ENCODE measurements at places on chromosomes 7 and 10.

DNA sequence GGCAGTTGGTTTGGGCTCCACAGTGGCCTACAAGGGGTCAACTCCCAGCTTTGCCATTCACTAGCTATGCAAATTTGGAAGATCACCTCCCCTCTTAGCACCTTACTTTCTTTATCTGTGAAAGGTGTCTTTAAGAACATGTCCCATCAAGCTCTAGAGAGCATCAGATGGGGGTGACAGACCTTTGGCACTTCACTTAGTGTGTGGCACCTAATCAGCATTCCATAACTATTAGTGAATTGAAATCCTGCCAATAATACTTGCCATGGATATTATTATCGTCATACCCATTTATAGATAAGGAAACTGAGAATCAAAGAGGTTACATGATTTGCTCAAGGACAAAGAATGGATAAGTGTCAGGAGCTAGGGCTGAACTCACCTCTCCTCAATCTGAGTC is 51.9 kb downstream of the PLPP4 start:
- DNase-seq: no peak

DNA sequence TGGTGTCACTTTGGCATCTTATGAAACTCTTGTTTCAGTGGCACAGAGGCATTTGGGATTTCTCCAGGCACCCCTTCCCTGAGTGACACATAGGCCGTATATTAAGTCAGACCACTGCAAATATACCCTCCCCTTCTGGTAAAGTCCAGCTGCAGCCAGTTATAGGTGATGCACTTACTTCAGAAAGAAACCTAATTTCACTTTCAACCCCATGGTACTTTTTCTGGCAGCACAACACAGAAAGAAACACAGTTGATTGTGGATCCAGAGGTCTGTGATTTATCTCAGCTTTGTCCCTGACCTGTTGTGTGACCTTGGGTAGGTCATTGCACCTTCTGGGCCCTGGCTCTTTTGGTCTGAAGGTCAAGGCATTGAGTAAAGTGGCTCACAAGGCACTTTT is 173.2 kb downstream of the BUB3 start:
- no peak for DNase-seq

DNA sequence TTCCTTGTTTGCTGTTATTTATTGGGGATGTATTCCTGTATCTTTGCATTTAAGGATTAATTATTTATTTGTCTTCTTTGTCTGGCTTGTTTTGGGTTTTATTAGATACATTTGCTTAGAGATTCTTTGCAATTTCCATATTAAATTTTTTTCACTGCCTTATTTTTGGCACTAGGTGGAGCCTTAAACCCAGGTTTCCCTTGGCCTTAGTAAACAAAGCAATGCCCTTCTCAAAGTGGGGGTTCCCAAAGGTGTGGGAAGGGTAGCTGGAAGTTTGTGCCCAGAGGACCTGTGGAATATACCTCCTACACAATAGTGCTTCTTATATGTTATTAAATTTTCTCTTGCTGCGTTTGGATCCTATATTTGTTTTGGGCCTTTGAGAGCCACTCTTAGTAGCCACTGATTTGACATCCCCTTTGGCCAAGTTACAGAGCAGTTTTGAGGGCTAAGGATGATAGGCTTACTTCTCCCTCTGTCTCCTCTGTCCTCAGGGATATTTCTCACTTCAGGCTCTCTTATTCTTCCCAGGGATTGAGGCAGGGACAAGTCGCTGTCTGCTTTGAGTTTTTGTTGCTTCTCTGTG is 162.3 kb downstream of the ITGB1 start:
- DNase-seq: peak; percentile 2

DNA sequence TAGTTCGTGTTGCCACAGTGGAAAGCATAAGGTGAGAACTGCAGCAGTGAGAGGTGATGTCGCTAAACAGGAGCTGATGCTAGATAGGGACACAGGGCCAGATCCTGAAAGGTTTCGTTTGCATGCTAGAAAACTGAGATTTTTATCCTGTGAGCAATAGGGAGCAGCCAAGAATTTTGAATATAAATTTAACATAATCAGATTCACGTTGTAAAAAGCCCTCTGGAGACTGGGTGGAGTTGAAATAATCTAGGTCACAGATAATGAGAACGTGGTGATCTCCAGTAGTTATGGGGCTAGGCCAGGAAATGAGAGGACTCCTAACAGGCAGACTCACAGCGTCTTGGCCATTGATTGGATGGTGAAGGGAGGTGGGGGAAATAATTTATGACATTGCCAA is 92.1 kb upstream of the IMMP2L start:
- no peak for DNase-seq

- DNase-seq: peak; percentile 29
Measured at GRCh38 chr7:42946627-42946950, 14.4 kb downstream of the MRPL32 start.

GRCh38 chr10:124671486-124672075 is 72.6 kb downstream of the FAM53B start:
- DNase-seq: peak; percentile 40

DNA sequence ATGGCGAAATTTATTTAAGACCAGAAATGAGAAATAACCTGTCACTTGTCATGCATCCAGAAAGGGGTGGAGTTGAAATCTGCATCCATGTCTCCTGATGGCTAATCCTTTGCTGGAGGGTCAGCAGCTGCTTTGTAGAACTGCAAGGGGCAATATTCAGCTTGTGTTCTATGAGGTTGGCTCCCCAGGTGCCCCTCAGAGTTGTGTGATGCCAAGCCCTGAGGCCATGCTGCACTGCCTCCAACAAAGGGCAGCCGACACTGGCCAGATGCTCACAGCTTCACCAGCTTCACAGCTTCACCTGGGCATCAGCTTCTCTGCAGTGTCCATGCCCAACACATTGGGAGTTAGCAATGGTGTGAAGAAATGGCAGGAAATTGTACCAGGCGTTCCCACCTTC is 64.0 kb upstream of the TMEM72 start:
- DNase-seq: no peak

DNA sequence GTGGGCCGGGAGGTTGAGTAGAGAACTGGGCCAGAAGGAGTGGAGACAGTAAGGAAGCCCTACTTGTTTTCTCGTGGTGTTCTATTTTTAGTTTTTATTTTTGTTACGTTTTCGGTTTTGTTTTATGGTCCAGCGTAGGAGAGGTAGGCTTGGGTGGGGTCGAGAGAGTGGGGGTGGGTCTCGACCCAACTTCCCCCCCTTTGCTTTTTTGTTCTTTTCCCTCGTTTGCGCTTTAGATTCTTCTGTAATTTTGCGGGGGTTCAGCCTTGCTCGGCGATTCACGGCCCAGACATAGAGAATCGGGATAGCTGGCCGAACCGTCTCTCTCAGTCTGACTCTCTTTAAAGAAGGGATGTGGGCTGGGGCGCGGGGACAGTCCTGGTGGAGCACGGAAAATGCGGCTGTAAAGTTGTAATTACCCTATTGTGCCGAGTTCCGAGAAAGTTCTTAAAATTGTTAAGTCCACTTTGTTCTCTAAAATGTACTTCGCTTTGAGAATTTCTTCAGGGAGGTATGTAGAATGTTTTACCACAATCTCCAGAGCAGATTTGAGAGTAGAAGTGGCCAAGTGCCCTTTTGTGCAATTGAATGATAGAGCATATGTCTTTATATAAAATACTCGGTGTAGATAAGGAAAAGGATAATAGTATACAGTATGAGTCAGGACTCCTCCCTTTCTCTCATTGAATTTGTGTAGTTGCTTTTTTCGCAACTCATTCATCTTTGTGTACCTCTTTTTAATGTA is 816 bp downstream of the DMTF1 start:
- peak; percentile 28 for DNase-seq

DNA sequence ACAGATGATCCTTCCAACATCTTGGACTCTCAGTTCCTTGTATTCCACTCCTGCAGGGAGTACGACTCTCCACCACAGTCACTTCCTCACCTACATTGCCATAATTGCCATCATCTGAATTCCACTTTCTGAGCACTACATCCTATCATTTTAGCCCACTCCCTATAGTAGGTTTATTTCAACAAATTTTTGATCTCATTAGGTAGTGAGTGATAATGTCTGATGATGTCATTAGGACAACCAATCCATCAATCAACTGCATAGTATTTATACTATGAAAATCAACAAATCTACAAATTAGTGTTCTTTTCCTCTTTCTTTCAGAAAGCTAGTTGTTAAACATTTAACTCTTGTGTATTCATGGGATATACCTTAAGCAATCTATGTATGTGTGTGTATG is 13.7 kb upstream of the TRA2A start:
- no peak for DNase-seq

- DNase-seq: no peak
Measured at GRCh38 chr7:135333200-135333599, 99.6 kb downstream of the STRA8 start.

DNA sequence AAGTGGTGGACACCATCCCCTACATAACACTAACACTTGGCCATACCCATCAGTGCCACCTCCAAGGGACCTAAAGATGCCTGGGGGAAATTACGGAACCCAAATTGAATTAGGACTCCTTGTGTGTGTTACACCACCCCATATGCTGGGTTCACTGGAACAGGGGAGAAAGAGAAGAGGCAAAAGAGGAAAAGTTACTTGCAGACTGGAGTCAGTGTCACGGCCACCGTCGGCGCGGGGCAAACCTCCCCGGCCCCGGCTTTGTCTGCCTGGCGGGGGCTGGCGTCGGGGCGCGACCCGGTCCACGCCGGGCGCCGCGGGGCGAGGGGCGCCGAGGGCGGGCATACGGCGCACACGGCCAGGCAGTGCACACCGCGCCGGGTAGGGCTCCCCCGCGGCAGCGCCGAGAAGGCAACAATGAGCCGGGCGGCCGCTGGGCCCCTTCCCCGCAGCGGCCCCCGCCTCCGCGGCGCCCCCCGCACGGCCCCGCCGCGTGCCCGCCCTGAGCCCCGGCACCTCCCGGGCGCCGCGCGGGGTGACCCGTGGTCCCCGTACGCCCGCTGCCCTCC is 171.1 kb downstream of the FAM107B start:
- peak; percentile 47 for DNase-seq

DNA sequence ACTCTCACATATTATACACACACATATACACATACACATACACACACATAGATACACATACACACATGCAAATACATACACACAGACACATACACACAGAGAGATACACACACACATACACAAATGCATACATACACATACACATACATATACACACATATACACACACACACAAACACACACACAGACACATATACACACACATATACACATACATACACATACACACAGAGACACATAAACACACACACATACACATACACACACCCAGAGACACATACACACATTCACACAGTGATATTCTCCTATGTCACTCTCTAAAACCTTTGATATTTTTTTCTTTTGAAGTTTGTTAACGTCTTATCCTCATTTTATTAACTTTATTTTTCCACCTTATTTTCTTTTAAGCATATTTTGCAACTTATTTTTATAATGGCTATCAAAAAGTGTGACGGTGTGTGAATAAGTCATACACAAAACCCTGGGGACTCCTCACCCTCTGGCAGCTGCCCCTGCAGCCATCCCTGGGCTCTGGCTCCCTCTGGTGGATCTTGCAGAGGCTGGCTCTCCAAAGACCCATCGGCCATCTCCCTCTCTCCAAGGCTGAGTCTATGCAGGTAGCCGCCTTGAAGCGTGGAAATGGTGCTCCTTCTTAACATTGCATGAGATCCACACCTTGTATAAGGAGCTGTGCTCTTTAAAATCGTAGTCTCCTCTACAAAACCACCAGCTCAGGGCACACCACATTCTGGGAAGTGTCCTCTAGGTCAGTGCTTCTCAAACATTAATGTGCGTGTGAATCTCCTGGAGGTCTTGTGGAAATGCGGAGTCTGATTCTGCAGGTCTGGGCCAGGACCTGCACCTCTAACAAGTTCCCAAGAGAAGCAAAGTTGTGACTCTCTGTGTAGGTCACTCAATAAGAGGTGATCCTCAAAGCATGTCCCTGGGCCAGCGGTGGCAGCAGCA is 4.1 kb upstream of the C10orf120 start:
- DNase-seq: peak; percentile 50

DNA sequence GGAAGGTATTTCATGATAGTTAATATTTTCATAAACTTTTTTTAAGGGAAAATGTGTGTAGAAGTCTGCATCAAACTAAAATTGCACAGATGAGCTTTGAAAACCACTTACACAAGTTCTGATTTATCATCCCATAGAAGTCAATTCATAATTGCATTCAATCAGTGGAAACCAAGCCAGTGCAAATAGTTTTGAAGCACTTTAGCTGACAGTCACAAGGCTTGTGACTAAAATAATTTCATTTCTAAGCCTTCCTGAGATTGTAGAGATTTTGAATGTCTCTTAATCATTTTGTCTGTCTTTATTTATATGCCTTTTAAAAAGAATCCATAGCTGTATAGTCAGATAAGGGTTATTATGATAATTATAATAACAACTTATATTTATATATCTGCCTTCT is 41.4 kb downstream of the EXOC4 start:
- DNase-seq: no peak

DNA sequence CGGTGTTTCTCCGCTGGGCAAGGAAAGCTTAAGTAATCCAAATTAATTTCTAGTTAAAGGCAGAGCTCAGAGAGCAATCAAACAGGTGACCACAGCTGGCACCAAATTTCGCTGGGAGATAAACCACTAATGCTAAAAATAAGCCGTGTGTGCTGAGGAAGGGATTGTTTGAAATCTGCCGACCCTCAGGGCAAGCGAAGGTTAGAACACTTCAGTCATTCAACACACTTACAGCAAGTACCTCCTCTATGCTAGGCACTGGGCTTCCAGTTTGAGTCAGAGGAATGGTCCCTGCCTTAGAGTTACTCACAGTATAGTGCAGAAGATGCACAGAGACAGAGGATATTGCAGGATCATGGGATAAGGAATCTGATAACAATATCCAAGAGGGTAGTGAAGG is 467.9 kb upstream of the PODXL start:
- DNase-seq: no peak

- no peak for DNase-seq
Measured at GRCh38 chr7:30916255-30916654, 4.6 kb downstream of the AQP1 start.

GRCh38 chr7:139931190-139931934 is 102.3 kb downstream of the TBXAS1 start:
- DNase-seq: no peak

DNA sequence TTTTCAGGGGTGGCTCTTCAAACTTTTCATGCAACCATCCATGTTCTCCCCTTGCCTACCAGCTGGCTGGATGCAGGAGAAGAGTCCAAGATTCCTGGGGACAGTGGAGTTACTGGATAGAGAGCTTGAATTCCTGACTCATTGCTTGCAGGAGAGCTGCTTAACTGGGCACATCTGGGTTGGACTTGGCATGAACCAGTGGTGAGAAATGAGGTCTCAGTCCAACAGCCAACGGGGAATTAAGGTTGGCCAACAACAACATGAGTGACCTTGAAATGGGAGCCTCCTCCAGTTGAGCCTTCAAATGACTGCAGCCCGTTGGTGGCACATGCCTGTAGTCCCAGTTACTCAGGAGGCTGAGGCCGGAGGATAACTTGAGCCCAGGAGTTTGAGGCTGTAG is 58.1 kb upstream of the OPN4 start:
- DNase-seq: peak; percentile 37

GRCh38 chr10:129222436-129222835 is 244.6 kb upstream of the MGMT start:
- DNase-seq: no peak

DNA sequence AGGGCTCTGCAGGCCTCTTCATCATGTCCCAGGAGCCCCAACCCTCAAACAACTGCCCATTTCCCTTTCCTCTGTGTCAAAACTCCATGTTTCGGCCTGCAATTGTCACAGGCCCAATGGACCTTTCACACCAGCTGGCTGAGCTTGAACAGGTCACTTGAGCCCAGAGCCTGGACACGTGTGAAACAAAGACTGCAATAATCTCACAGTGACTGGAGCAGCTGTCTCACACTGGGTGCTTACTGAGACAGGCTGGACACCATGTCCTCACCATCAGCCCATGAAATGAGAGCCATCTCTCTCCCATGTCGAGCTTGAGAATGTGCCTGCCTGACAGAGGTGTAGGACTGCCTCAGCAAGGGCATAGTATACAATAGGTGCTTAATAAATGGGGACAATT is 19.5 kb upstream of the EIF5AL1 start:
- no peak for DNase-seq
